ENCODE measurements at places on chromosomes 12 and 14.

DNA sequence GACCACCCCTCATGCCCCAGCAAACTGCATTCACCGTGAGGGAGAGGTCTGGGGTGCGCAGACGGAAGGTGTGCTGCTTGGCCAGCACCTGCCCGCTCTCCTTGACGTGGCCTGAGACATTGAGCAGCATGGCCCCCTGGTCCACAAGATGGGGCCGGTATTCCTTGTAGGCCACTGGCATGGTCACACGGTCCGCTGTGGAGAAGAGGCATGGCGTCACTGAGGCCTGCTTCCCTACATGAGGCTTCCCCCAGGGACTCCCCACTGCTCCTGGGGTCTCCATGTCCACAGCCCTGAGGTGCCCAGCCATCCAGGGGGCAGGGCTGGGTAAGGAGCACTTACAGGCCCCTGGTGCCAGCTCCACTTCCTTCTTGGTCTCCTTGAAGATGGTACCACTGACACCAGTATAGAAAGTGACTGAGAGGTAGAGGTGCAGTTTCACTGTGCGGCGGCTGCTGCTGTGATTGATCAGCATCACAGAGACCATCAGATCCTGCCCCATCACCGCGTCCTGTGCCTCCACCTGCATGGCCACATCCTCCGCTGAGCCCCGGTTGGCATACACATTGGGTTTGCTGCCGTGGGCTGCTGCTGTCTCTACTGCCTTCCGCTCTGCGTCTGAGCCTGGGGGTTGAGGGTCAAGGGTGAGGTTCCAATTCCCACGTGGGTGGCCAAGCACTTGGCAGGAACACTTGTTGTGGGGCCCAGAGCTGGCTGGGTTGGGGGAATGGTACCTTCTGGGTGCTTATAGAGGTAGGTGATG is 8.2 kb downstream of the TGM1 start:
- no peak for DNase-seq

- peak; percentile 45 for DNase-seq
Measured at GRCh38 chr12:125773033-125773640, 707.9 kb downstream of the AACS start.

GRCh38 chr12:112823582-112824149 is 32.1 kb downstream of the RPH3A start:
- DNase-seq: no peak

GRCh38 chr12:104643093-104643818 is 186.5 kb downstream of the CHST11 start:
- no peak for DNase-seq

DNA sequence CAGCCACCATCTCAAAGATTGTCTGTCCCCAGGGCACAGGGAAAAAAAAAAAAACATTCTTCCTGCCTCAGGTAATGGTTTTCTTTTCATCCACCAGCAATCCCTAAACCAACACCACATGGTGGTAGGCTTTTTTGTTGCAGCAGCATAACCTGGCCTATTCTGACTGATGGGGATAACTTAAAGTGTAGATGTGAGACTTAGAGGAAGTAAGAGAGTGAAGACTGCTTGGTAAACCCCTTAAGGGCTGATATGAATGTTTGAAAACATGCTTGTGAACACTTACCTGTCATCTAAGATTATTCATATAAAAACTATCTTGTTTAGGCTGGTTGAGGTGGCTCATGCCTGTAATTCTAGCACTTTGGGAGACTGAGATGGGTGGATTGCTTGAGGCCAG is 130.2 kb upstream of the RAP1B start:
- no peak for DNase-seq

DNA sequence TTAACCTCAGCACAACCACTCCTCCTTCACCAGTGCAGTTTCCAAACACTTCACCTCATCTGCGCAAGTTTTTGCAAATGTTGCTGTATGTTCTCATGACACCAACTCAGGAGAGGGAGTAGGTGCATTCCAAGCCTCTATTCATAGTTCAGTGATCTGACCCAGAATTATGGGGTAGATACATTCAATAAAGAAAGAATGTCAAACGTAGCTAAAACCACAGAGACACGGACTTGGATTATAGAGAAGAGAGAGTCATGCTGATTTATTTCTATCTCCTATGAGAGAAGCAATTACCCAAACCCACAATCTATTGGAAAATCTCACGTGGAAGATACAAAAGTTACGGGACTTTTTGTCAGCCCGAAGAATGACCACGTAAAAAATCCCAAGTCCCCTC is 1006.0 kb upstream of the TMEM132C start:
- DNase-seq: no peak

GRCh38 chr12:74076918-74077317 is 460.7 kb upstream of the ATXN7L3B start:
- DNase-seq: no peak

DNA sequence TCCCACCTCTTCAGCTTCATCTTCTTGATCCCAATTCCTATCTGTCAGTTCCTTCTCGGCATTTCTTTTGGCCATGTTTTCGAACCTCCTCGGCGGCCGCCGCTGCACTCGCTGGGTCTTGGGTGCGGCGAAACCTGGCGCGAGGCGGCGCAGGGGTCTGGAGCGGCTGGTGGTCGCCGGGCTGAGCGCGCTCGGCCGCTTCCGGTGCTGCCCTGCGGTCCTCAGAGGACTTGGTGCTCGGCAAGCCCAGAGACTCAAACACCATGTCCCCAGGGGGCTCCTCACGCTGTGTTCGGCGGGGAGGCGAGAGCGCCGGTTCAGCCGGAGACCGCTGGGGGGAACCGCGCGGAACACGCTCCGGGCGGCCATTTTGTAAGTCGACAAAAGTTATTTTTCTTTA is 51.8 kb downstream of the PPP1R36 start:
- DNase-seq: no peak

DNA sequence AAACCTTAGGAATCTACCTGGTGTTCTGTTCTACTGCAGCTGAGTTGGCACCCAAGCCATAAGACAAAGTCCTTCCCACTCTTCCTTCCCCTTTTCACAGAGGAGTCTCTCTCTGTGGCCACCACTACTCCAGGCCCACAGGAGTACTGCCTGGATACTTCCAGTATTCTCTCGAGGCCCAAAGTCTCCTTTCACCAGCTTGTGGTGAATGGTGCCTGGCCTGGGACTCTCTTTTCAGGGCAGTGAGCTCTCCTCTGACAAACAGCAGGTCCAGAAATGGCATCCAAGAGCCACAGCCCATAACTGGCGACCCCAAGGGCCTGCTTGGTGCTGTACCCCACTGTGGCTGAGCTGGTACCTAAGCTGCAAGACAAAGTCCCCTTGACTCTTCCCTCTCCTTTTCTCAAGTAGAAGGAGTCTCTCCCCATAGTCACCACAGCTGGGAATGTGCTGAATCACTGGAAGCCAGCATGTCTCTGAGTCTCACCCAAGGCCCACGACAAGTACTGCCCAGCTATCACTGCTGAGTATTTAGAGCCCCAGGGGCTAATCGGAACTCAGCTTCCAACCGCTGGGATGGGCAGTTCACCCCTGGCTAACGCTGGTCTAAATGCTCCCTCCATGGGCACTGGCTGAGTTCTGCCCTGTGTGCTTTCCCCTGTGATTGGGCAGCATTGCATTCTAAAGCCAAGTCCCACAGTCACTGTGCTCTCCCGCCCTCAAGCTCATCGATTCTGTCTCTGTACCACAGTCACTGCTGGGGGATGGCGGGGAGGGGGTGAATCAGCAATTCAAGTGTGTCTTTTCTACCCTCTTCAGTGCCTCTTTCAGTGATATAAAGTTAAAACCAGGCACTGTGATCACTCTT is 6.1 kb downstream of the A2ML1 start:
- DNase-seq: no peak

- DNase-seq: no peak
Measured at GRCh38 chr14:101920271-101920670, 44.1 kb upstream of the DYNC1H1 start.

GRCh38 chr14:81474148-81474492 is 59.5 kb downstream of the SEL1L start:
- DNase-seq: no peak

- DNase-seq: no peak
Measured at GRCh38 chr12:560691-561390, 101.1 kb downstream of the B4GALNT3 start.

DNA sequence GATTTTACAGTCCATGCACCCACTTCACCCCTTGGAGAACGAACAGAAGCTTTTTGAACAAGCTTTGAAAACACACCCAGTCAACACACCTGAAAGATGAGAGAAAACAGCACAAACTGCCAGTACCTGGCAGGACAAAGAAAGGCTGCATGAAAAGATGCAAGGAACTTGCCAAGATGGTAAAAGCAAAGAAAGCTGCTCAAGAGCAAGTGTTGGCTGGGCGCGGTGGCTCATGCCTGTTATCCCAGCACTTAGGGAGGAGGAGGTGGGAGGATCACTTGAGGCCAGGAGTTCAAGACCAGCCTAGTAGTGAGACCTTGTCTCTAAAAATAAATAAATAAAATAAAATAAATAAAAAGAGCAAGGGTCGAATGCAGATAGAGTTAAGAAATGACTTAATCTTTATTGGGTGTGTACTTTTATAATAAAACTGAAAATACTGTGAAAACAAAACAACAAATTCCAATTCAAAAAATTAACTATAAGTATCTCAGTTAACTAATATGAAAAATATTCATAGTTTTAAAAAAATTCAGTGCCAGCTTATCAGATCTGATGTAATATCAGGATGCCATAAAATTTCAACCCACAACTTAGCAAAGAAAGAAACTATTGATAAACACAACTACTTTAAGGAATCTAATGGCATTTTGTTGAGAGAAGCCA is 59.2 kb downstream of the HECTD4 start:
- no peak for DNase-seq

- DNase-seq: no peak
Measured at GRCh38 chr14:88188745-88189416, 134.2 kb downstream of the KCNK10 start.

DNA sequence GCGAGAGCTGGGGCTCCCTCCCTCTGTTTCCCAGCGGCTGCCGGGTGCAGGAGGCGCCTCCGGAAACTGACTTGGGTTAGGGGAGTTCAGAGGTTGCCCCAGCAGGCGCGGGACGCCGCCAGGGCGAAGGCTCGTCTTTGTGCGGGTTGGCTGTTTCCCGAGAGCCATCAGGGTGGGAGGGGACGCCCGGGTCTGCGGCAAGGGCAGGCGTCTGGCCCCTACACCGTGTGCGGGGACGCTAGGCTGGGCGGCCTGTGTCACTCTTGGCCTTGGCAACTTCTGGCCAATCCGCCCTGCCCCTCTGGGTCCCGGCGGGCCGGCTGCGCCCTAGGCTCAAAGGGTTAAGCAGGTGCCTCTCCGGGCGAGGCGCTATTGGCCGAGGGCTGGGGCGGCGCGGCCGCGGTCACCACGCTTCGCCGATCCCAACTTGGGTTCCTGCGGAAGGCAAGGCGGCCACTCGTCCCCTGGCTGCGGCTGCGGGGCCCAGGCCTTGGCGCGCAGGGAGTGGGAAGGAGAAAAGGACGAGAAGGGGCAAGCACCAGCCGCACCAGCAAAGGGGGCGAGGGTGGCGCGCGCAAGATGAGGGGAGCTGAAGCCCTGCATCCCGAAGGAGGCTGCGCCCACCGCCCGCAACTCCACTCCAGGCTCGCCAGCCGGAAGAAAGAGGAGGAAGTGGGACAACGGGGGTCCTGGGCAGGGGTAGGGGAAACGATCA is 5.6 kb upstream of the NPAS3 start:
- DNase-seq: no peak

- DNase-seq: peak; percentile 13
Measured at GRCh38 chr12:77796775-77797174, 33.9 kb upstream of the NAV3 start.

GRCh38 chr12:33967760-33968159 is 54.5 kb upstream of the ALG10 start:
- no peak for DNase-seq

GRCh38 chr12:132205271-132206045 is 61.2 kb downstream of the NOC4L start:
- no peak for DNase-seq

DNA sequence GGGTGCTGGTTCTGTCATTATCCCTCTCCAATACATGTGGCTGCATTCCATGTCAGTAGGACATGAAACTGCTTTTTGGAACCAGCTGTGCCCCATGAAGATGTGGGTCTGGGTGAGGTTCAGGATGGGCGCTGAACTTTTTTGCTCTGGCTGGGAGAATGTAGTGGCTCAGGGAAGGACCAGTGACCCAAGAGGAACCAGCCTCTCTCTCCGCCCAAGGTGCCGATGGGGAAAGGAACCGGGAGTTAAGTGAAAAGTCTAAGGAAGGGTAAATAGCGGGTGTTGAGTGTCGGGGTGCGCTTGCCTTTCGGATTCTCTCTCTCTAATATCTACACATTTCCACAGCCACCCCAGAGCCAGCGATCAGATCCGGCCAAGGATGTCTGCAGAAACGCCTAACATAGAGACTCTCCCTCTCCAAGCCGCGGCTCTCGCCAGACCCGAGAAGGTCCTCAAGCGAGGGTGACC is 7.8 kb downstream of the ARHGEF25 start:
- DNase-seq: no peak

Data from Daoy (cell line).